ENCODE measurements at places on chromosomes 11 and 22.

DNA sequence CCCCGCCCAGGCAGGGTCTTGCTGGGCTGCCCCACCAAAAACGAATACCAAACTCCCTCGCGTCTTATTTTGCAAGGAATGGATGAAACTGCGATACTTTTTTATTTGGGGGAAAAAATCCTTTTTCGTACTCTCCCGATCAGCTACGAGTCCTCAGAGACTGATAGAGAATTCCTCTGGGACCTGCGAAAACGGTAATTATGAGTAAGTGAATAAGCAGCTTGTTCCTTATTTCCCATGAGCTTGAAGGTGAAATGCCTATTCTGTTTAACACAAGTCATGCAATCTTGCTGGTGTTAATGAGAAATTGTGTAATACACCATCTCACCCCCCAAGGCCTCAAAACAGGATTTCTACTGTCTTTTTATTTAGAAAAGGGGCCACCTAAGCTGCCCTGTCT lies 5.5 kb downstream of the GRK3 start:
- no peak for DNase-seq

GRCh38 chr11:110147962-110148709 lies 54.9 kb downstream of the ZC3H12C start:
- DNase-seq, result no peak

DNA sequence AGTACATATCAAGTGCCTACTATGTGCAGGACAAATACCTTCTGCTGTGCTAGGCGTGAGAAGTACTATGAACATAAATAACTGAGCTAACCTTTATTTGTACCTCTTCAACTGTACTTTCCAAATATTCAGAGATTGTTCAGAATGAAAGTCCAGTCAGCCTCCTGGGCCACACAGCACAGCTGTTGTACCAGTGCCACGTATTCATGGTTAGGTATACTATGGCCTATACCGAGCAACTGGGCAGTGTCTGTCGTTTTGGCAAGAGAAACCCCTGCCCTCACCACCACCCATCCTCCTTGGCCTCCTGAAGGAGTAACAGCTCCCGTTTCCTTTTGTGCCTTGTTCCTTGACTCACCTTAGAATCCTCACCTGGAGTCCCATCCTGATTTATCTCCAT lies 53.0 kb downstream of the RASSF10 start:
- no peak for DNase-seq

DNA sequence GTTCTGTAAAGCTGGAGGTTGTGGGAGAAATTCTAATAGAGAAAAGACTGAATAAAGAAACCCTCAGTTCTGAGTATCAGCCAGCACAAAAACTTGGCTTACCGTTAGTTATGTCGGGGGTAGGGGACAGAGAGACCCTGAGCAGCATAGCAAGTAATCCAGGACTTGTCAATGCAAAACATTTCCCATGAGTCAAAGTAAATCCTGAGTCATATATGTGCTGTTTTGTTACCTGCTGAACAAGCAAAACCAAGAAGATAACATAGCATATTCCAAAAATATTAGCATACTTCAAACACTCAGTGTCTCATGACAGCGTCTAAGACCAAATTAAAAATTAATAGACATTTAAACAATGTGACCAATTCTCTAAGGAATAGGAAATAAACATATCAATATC lies 75.1 kb upstream of the LUZP2 start:
- DNase-seq, result no peak

DNA sequence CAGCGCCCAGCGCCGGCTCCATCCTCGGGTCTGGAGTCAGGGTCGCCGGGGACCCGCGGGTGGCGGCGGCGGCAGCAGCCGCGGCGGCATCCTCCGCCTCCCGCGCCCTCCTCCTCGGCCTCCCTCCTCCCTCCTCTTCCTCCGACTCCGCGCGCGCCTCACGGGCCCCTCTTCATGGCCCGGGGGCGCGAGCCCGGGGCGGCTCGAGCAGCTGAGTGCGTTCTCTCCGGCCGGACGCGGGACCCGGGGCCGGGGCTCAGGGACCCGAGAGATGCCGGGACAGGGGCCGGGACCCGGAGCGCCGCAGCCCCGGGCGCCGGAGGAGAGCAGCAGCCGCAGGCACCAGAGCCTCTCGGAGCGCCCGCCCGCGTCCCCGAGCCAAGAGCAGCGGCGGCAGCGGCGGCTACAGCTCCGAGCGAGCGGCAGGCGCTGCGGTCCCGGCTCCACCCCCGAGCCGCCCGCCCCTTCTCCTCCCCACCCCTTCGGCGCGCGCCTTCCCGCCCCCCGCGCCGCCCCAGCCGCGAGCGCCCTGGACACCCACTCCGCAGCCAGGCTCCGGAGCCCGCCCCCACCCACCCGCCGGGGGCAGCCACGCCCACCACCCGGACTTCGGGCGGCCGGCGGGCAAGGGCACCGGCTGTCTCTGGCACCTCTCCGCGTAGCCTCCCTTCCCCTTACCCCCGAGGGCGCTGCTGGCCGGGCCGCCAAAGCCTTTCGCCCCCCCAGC lies at the start of gene CHST1:
Gene CHST1 (minus strand): TSS at position 417 of the 727 bp plus-strand sequence. CDS start 14,699 bp downstream, outside the sequence.
- DNase-seq, result no peak

DNA sequence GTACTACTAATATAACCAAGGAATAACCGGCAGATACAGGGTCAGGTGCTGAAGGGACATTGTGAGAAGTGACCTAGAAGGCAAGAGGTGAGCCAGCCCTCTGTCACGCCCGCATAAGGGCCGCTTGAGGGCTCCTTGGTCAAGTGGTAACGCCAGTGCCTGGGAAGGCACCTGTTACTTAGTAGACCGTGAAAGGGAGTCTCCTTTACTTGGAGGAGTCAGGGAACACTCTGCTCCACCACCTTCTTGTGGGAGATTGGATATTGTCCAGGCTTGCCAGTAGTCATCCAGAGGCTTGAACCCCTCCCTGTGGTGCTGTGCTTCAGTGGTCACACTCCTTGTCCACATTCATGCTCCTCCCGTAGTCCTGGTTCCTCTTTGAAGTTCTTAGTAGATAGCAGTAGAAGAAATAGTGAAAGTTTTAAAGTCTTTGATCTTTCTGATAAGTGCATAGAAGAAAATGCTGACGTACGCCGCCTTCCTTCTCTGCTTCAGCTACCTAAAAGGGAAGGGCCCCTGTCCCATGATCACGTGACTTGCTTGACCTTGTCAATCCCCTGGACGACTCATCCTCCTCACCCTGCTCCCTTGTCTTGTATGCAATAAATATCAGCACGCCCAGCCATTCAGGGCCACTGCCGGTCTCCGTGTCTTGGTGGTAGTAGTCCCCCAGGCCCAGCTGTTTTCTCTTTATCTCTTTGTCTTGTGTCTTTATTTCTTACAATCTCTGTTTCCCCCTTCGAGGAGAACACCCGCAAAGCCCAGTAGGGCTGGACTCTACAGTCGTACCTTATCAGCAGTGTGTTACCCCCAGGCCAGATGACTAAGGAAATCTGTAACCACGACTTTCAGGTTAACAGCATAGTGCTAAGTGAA lies 6.1 kb downstream of the NUP50 start:
- no peak for DNase-seq

DNA sequence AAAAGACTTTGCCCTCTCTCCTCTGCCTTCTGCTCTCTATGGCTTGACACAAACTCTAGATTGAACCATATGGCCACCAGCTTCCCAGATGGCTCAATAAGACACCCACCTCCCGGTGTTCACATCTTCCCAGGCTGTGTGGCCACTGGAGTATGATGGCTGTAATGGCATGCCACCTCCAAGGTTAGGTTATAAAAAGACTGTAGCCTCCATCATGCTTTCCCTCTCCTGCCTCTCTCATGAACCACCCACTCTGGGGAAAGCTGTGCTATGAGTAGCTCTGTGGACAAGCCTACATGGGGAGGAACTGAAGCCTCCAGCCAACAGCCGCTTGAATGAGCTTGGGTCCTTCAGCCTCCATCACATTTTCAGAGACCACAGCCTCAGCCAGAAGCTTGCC lies 479.2 kb downstream of the MIAT start:
- DNase-seq, result no peak

- DNase-seq, result no peak
These were observed 9.0 kb upstream of the PLAAT2 start for GRCh38 chr11:63572026-63572688.

DNA sequence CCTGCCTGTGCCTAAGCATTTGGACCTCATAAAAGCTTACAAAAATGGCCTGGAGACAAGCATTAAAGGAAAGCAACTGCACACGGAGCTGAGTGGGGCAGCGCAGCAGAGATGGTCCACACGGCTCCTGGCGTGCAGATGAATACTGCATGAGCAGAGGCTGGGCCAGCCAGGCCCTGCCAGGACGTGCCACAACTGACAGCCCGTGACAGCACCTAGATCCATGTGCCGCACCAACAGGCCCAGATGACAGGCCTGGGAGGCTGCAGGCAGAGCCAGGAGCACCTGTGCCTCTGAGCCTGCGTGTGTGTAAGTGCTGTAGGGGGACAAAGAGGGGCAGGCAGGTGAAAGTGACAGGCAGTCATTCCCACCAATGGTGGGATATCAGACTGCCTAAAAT lies 33.4 kb downstream of the MICAL3 start:
- no peak for DNase-seq

DNA sequence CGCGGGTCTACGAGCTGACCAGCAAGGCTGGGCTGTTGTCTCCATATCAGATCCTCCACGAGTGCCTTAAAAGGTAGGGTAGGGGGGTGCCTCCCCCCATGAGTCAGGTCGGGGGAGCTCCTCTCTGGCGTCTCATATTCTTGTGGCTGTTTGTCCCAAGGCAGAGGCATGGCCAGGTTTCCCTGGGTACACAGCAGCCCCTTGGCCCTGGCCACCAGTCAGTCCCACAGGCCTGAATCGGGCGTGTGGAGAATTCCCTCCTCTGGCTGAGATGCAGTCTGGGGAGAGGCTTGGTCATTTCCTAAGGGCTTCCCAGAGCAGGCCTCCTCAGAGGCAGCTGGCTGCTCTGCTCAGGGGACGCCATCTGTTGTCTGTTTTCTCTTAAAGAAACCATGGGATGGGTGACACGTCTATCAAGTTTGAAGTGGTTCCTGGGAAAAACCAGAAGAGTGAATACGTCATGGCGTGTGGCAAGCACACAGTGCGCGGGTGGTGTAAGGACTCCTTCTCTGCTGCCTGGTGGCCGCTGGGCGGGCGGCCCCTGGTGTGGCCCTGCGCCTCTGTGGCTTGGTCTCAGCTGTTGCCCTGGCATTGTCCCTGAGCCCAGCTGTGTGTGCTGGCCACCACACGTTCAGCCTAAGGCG lies 9.6 kb upstream of the RANBP1 start:
- no peak for DNase-seq

GRCh38 chr11:128469220-128469619 lies 118.1 kb downstream of the ETS1 start:
- DNase-seq, result peak; percentile 44

DNA sequence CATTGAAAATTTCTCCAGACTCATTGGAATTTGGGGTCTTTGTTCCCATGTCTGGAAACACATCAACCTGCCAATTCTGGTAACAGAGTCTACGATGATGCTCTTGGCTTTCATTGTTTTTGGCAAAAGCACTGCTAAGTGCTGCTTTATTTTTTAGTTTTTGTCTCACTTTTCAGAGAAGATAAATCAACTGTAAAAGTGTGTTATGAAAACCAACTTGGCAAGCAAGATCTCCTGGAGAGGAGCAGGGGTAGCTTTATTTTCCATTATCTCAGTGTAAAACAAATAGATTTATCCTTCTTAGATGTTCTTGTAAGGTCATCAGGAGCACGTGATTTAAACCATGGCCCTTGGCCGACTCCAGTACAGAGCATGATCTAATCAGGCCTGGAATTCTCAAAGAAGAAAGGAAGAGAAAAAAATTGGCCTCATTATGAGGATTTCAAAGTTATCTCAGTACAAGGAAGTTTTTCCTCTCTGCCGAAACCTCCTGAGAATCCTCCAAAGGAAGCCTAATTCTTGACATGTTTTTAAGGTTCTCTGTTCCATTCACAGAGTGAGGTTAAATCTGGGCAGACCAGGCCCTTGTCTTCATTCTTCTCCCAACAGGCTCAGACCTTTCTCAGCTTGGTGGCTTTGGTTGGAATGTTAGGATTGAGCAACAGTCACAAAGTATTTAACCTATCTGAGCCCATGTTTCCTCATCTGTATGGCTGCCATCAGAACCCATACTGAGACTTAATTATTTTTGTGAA lies 16.4 kb upstream of the PAMR1 start:
- no peak for DNase-seq

DNA sequence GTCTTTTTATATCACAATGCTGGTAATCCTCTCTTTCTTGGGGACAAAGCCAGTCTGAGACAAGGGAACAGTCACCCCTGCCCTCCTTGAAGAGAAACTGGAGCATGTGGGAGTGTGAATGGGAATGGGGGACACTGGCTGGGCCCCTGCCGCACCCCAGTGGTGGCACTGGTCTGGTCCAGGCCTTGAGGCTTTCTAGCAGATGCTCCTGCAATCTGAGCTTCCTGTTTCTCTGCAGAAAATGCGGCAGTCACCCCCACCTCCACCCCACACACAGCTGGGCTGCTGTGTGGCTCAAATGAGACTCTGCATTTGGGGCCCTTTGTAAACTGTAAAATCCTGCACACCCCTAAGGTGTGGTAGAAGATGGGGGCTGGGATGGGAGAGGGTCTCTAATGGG lies 6.6 kb upstream of the MARK2 start:
- DNase-seq, result no peak

GRCh38 chr11:1870721-1871466 lies 18.0 kb downstream of the LSP1 start:
- no peak for DNase-seq

DNA sequence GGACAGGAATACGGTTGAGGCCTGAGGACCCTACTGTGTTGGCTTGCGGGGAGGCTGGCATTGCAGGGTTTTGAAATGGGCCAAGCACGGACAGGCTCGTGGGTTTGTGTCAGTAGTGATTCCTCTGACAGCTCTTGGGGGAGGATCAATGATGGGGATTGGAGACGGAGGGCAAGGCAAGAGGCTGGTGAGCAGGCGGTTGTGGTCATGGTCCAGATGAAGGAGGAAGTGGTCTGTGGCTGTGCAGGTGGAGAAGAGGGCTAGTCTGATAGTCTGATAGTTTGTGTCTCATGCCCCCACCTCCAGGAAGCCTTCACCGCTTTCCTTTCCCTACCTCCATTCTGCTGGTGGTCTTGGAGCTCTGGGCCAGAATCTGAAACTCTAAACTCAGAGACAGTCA lies 3.0 kb downstream of the MAFF start:
- DNase-seq, result peak; percentile 65

DNA sequence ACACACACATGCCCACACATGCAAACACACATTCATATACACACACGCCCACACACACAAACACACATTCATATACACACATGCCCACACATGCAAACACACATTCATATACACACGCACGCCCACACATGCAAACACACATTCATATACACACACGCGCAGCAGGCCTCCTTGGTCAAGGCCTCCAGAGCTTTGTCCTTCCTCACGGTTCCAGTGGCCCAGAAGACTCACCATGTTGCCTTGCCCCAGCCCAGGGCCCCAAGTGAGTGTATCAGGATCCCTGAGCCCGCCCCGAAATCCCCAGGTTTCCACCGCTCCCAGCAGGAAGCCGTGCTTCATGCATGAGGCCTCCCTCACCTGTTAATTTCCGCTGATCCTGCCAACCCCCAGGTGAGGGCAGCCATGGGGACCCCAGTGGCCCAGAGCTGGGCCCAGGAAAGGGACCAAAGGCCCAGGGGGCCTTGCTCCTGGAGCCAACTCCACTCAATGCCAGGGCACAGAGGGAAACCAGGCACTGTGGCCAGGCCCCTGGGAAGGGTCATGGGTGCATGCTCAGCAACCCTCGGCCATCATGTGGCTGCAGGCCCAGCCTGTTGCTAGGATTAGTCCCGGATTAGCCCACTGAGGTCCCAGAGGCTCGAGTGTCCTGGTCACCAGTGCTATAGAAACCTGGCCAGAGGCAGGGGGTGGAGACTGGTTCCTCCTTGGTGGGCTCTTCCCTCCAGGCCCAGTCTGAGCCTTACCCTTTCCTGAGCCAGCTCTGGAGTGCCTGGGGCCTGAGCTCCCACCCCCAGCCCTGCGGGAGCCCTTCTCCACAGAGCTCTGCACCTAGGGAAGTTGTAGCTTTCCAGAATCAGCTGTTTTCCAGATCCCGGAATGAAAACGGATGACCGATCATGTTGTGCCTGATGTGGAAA lies 34.4 kb downstream of the IGF2 start:
- DNase-seq, result no peak

All from GM19239 (cell line).